ENCODE measurements at places on chromosomes 6 and 20.
A peak's percentile ranks its signal among the peaks of the same experiment; 100 is the strongest.

DNA sequence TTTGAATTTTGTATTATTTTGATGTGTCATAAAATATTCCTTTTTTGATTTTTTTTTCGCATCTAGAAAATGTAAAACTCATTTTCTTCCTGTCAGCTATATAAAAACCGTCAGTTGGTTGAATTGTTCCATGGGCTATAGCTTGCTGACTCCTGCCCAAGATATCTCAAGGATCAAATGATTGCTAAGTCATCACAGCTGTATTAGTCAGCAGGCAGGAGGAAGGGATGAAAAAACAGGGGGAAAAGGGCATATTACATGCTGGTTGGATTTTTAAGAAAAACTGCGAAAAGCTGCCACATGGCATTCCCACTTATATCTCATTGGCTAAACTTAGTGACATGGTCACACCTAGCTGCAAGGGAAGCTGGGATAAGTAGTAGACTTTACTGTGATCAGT is 569.9 kb downstream of the BCKDHB start:
- no peak for DNase-seq

DNA sequence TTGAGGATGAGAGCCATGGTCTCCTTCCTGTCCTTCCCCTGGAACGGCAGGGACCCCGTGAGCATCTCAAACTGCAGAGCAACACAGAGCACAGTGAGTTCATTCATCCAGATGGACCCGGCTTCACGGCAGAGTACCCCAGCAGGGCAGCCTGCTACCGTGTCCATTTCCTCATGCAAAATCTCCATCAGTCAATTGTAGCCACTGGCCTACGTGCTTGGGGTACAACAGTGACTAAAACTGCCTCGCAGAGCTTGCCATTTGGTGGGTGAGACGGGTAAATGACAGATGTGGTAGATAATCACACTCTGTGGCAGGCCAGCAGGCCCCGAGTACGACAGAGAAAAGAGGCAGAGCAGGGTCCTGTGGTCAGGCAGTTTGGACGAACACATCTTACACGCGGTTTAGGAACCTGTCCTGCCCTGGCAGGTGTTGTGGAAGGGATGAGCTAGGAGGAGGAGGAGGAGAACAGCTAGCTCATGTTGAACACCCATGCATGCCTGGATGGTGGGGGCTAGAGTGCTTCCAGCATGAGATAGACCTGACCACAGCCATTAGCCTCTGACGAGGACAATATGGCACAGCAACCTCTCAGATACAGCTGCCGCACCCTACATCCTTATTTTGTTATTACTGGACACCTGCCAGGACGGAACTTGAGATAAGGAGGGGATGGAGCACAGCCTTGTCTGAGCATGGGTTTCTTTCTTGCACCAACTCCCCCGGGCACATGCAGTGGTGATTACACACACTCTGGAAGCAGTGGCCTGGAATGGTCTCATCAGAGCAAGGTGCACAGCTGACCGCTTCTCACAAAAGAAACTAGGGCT is 95.6 kb downstream of the RAMACL start:
- peak; percentile 55 for DNase-seq

GRCh38 chr20:16459019-16459700 is 114.1 kb downstream of the KIF16B start:
- no peak for DNase-seq

DNA sequence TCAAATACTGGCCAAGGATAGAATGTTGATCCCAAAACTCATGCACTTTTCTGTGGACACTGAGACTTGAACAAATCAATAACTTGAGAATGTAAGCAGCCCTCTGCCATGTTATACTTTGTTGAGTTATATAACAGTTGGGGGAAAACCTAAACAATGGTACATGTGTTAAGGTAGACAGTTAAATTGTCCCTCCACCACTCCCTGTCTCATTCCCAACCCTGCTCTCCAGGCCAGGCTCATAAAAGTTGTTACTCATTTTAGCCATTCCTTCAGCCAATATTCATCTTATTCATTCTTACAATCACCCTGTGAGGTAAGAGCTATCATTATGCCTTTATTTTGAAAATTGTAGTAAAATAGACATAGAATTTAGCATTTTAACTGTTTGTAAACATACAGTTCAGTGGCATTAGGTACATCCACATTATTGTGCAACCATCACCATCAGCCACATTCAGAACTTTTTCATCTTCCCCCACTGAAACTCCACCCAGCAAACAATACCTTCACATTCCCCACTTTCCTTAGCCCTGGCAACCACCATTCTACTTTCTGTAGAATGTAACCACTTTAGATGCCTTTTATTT is 38.2 kb upstream of the IER3 start:
- no peak for DNase-seq

GRCh38 chr20:19433371-19434350 is 221.2 kb downstream of the SLC24A3 start:
- no peak for DNase-seq

GRCh38 chr6:111727802-111728201 is 122.1 kb upstream of the TRAF3IP2 start:
- no peak for DNase-seq

GRCh38 chr6:33314515-33314942 is 651 bp upstream of the TAPBP start:
- peak; percentile 53 for DNase-seq

DNA sequence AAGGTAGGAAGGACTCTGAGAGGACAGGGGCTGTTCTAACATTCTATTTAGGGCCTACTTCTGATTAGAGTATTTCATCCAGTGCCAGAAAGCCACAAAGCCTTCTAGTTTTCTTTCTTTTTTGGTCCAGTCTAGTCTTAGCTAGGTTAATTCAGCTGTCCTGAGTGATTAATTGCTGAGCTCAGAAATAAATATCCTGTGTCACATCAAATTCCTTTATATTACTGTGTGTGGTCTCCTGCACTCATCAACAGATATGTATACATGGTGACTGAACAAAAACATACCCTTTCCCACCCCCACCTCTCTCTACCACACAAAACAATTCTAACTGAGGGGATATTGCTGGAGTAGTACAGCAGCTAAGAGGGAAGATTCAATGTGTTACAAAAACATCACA is 601.5 kb upstream of the NRSN1 start:
- no peak for DNase-seq

GRCh38 chr6:17580518-17581048 is 19.5 kb upstream of the FAM8A1 start:
- DNase-seq: peak; percentile 31

GRCh38 chr6:78700991-78701390 is 166.4 kb upstream of the IRAK1BP1 start:
- DNase-seq: no peak

DNA sequence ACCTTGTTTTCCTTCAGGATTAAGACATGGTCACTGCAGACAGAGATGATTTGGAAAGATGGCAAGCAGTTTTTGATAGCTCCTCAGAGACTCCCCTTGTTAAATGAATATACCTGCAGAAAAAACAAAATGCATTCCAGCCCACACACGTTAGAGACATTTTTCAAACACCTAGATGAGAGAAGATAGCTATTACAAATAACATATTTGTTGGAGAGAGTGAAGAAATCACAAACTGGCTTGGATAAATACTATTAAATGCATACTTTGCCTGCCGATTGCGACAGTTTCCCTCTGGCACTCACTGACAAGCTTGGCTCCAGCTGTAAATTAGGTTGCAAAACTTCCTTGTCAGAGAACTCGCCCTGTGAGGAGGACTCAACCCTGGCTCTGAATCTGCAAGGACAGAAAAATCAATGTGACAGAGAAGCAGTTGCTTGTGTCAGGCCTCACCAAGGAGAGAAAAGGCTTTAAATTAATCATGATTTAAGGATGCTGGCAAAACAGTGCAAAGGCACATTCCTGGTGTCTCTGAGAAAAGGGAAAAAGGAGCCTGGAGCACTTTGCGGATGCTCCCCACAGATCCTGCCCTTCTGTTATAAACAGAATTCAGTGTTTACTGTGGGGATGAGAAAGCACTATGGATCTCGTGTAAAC is 423.7 kb upstream of the MARCKS start:
- DNase-seq: no peak

DNA sequence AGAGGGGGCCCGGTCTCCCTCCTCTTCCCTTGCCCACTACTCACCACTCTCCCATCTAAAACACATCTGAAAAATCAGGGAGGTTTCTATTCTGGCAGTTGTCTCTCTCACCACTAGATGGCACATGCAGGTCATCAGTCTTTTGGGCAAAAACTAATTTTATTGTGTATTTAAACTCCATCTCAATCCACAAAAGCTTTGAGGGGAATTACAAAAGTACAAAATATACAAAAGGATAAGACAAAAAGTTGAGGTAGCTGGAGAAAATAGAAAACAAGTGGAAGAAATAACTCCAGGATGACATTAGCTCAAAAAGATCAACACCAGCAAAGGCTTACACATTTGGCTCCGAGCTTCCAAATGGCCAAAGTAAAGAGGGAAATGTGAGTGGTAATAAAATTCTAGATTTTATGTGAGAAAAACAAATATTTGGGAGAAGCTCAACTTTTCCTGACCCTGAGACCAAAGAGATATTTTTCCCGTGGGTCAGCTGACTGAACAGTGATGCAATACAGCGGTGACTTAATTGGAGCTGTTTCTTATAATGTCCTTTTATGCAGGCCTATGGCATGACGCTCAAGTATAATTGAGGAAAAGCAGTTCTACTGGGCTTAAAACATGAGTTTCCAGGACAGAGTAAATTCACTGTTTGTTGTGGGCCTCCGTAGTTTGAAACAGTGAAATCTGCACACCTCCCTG is 79.8 kb upstream of the CHD6 start:
- peak; percentile 42 for DNase-seq

GRCh38 chr6:130076512-130076911 is 58.1 kb downstream of the L3MBTL3 start:
- no peak for DNase-seq

DNA sequence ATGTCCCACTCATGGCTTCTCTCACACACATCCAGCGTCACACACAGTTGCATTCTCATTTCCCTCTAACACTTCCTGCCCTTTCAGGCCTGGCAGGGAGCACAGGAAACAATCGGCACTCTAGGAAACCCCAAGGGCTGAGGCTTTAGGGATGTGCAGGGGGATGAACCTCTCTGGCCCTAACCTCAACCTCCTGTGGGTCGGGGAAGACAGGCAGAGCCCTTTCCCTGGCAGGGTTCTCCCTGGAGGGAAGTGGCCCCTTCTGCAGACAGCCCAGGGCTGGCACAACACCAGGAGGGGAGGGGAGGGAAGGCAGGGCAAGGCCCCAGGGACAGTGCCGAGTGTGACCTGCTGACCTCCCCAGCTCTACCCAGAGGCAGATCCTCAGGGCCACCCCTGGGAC is 2.7 kb downstream of the TEAD3 start:
- peak; percentile 63 for DNase-seq

- no peak for DNase-seq
Measured at GRCh38 chr20:45832619-45833018, 980 bp upstream of the SNX21 start.

DNA sequence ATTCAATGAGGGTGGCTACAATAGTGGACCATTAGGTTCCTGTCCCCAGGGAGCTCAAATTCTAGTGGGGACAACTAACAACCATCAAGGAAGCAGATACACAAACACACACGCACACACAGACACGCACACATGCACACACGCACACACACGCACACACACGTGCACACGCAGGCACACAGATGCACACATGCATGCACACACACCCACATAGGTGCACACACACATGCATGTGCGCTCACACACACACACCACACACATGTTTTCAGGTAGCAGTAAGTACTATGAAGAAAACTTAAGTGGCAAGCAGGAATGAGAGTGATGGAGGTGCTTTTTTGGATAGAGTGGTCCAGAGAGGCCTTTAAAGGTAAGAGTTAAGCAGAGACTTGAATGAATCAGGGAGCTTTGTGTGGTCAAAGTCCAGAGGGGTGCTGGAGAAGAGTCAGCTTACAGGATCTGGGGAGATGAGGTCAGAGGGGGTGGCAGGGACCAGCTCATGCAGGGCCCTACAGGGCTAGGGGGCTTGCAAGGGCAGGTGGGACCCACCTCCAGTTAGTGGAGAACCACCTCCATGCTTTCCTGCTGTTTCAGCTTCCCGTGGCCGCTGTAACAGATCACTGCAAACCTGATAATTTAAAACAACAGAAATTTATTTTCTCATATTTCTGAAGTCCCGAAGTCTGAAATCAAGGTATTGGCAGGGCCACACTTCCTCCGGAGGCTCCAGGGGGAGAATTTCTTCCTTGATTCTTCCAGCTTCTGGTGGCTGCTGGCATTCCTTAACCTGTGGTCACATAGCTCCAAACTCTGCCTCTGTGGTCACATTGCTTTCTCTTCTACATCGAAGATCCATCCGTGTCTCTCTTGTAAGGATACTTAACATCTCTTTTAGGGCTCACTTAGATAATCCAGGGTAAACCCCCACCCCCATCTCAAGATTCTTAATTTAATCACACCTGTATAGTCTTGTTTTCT is 6.9 kb upstream of the NSFL1C start:
- no peak for DNase-seq

GRCh38 chr6:132122176-132122575 is 171.0 kb upstream of the CCN2 start:
- DNase-seq: no peak

GRCh38 chr6:49463612-49463967 is 420 bp downstream of the CENPQ start:
- DNase-seq: no peak

DNA sequence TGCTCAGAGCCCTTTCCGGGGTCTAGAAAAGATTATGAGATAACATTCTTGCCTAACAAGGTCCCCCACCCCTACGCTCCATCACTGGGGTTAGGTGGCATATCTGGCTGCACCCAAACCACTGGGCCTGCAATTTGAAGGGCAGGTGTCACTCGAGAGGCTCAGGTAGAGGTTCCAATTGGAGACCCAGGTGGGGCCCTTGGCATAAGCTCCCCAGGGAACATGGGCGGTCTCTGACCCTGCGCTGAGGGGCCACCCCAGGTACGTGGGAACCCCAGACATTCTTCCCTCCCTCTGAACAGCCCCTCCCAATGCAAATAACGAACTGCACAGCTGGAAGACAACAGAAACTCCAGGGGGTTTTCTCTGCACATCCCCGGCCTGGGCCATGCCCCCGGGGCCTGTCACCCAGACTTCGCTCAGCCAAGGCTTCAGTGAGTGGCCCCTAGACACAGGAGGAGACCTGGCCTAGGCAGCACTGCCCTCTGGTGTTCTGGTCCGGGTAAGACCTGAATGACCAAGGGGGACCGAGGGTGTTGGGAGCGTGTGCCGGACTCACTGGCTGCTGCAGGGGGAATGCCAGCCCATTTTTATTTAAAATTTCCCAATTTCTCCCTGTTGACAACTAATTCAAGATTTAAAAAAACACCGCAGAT is 47.5 kb downstream of the DSTN start:
- no peak for DNase-seq

DNA sequence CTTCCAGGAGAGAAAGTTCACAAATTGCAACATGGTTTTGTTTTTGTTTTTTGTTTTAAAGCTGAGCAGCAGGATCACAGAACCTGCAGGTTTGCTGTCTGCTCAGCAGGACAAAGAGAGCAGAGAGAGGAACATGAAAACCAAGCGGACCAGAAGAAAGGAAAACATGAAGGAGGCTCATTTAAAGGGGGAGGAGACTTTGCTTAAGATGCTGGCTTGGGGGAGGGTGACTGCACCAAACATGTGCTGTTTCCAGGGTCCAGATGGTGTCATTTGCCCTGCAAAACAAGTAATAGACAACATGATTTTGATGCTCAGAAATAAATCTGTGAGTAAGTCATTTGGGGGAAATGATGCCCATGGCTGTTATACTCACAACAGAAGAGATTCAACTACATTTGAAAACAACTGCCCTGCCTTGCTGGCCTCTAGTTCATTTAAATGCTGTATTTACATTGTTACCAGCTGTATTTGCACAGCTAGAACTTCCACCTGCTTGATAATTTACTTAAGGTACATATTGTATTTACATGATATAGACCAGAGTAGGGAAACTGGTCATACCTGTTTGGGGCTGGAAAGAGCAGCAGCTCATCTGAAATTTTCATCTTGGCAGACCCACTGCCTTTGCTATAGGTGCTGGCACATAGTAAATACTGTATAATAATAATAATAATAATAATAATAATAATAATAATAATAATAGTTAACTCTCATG is 32.2 kb upstream of the CHD6 start:
- no peak for DNase-seq

All from kidney capillary endothelial cell (primary cell).